ENCODE measurements at places on chromosomes 4 and X.

- DNase-seq: no peak
Measured at GRCh38 chrX:3713937-3714434, 537 bp upstream of the PRKX start.

DNA sequence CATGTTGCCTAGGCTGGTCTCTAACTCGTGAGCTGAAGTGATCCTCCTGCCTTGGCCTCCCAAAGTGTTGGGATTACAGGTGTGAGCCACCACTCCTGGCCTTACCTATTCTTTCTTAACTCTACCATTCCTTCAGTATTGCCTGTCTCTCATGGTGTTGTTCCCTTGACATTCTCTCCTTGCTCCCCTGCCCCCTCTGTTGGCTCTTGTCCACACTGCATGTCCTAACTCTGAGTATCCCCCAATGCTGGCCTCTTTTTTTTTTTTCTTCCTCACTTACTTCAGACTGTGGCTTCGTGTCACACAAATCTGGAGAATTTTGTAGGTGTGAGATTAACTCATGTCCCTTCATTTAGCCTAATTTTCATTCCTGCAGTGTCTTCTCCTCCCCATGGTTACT lies 22.9 kb upstream of the FRMPD4 start:
- DNase-seq: no peak

- no peak for DNase-seq
Measured at GRCh38 chr4:89420507-89420906, 112.9 kb upstream of the GPRIN3 start.

- no peak for DNase-seq
Measured at GRCh38 chr4:41757521-41758156, 9.1 kb upstream of the PHOX2B start.

DNA sequence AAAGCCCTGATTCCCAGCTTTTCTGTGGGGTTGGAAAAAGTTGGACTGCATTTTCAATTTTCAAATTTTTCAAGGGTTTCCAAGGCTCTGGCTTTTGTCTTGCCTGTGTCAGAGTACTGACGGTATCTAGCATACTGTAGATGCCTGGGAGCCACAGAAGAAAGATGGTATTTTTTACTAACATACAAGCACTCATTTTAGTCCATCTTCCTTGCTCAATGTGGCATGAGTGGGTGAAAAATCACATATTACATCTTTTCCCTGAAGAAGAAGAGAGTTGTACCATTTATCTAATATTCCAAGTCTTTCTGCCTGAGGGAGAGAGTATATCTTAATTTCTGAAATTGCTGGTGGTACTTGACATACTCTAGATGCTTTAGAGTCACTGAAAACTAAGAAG lies 738.6 kb upstream of the ADGRL3 start:
- DNase-seq: no peak

- peak; percentile 25 for DNase-seq
Measured at GRCh38 chr4:169621731-169622492, 1.5 kb downstream of the CLCN3 start.

GRCh38 chr4:125734504-125734903 lies 419.7 kb downstream of the FAT4 start:
- DNase-seq: no peak

DNA sequence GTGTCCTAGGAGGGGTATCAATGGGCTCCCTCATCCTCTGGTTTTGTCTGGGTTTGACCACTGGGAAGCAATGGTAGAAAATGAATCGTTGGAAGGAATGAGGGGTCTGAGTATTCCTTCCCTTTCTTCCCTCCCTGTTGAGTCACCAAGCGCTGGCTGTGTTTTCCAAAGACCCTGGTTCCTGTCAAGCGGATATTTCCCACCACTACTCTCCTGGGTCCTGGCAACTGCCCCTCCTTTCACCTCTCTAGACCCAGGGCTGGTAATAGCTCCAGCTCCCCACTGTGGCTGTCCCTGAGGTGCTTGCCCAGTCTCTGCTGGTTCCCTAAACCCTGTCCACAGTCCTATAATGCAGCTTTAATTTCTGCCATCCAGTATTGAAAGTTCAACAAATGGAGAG lies 22.2 kb downstream of the SMIM43 start:
- DNase-seq: no peak

DNA sequence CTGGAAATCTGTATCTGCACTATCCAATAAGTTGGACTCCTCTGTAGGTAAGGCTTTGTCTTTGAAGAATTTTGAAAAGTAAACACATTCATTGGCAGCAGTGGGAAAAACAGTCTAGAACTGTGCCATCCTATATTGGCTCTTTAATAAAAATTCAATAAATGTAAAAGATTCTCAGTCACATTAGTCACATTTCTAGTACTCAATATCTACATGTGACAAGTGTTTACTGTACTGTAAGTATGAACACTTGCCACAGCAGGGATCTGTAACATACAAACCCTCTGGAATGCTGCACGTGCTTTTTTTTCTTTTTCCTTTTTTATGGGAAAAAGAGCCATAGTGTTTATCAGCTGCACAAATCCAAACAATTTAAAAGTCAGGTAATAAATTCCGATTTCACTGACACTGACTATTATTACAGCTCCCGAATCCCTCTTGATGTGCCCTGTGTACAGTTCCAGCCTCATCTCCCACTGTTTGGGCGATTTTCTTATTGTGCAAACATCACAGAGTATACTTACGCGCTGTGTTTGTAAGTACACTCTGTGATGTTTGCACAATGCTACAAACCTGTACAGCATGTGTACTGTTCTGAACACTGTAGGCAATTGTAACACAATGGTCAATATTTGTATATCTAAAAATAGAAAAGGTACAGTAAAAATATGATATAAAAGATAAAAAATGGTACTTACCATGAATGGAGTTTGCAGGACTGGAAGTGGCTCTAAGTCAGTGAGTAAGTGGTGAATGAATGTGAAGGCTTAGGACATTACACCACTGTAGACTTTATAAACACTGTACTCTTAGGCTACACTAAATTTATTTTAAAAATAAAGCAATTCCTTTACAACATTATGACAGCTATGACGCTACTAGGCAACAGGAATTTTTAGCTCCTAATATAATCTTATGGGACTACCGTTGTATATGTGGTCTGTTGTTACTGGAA lies 8.7 kb downstream of the PYURF start:
- no peak for DNase-seq

- no peak for DNase-seq
Measured at GRCh38 chr4:148126825-148127224, 315.4 kb downstream of the NR3C2 start.

GRCh38 chr4:139957986-139958738 lies 195.8 kb downstream of the MAML3 start:
- no peak for DNase-seq

GRCh38 chr4:119629142-119629471 lies 503 bp upstream of the PDE5A start:
- DNase-seq: peak; percentile 43
